ENCODE measurements at places on chromosomes 7 and 10.

- peak; percentile 9 for DNase-seq
These were observed 509.2 kb downstream of the TCERG1L start for GRCh38 chr10:130802301-130802700.

- no peak for DNase-seq
These were observed 3.8 kb downstream of the AGAP3 start for GRCh38 chr7:151089893-151090730.

GRCh38 chr10:113953505-113954272 is 90.0 kb upstream of the ADRB1 start:
- no peak for DNase-seq

DNA sequence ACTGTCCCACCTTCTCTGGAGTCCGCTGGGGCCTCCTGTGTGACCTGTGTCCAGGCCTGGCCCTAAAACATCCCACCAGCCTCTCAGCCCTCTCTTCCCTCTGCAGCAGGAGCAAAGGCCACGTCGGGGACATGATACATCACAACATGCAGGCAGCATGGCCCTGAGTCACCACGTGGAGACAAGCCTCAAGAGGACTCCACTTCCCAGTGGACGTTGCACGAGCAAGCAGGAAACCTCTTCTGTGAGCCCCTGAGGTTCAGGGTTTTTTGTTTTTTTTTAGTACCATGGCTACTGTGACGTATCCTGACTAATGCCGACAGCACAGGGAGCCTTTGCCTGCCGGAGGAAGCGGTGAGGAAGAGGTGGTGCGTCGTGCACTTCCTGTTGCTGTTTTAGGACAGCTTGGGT is 165.9 kb downstream of the DNAJB6 start:
- peak; percentile 84 for DNase-seq

DNA sequence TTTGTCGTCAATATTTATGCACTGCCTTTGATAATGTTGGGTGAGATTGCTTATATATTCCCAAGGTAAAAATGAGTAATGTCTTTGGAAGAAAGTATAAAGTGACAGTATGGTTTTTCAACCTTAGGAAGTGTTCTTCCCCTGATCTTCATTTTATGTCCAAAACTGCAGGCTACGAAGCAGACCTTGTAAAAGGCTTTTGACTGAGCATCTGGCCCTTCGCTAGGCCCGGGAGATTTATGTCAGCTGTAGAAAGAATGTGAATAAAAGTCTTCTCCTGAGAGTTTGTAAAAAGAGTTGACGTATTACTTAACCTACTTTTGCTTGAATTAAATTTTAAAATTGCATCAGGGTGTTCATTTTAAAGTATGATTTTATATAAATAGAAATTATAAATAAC is 116.8 kb downstream of the CPED1 start:
- DNase-seq = no peak

DNA sequence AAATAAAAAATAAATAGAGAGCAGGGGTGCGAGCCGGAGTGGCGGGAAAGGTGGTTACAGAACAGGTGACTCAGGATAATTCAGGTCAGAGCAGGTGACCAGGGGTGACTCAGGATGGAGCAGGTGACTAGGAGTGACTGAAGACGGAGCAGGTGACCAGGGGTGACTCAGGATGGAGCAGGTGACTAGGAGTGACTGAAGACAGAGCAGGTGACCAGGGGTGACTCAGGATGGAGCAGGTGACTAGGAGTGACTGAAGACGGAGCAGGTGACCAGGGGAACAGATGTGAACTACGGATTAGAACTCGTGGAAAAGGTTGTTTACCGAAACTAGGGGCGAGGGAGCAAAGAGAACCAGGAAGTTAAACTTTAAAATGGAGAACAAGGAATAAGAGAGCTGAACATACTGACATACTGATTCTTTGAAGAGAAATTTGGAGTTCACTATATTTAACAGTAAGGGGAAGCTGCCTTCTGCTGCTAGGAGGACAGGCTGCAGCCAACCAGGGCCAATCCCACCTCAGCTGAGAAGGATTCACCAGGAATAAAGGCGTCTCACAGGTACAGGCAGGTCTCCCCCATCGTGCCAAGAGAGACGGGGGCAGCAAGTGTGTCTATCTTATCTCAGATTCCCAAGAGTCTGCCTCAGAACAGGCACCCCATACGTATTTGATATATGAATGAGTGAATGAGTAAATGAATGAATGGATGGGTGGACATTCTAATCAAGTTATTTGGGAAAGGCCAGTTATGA is 101.3 kb downstream of the CPXM2 start:
- no peak for DNase-seq

GRCh38 chr10:31210190-31210589 is 108.8 kb upstream of the ZEB1 start:
- no peak for DNase-seq

DNA sequence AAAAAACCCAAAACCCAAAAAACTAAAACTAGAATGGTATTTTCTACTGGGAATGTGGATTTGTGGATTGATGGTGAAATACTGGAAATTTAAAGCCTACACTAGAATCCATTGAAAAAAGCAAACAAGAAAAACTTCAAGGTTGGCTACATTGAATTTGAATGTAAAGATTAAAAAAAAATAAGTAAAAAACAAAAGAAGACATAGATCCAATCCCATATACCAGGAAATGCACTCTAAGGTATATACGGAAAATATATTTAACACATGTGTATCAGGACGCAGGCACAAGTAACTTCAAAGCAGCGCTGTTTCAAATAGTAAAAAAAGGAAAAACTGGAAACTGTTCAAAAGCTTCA is 754 bp upstream of the BBS9 start:
- DNase-seq = no peak

DNA sequence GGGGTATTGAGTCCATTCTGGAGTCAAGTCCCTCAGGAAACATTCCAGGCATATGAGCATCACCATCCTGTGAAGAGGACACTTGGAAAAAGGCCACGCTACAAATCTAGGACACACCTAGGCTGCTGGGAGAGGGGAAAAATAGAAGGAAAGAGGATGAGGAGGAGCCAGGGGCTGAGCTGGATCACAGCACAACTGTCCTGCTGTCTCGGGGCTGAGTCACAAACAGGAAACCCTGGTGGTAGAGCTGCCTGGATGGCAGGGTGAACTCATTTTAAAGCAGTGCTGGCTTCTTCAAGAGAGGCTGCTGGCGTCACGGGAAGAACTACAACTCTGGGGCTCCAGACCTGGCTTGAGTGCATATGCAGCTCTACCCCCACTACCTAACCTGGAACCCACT is 151.5 kb downstream of the RNF216 start:
- peak; percentile 76 for DNase-seq

GRCh38 chr7:79912213-79912633 is 222.4 kb upstream of the GNAI1 start:
- DNase-seq = no peak

GRCh38 chr7:12716134-12716681 is 28.8 kb downstream of the ARL4A start:
- no peak for DNase-seq

DNA sequence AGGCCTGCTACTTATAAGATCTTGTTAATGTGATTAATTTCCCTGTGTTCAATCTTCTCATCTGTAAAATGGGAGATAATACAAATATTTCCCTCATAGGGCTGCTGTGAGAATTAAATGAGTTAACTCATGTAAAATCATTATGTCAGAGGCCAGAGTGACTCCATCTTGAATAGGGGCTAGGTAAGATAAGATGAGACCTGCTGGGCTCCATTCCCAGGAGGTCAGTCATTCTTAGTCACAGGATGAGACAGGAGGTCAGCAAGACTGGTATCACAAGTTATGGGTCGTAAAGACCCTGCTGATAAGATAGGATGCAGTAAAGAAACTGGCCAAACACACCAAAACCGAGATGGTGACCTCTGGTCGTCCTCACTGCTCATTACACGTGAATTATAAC is 200.7 kb downstream of the CYP26A1 start:
- DNase-seq = no peak

GRCh38 chr7:1100386-1100785 is 12.5 kb downstream of the GPER1 start:
- DNase-seq = no peak

DNA sequence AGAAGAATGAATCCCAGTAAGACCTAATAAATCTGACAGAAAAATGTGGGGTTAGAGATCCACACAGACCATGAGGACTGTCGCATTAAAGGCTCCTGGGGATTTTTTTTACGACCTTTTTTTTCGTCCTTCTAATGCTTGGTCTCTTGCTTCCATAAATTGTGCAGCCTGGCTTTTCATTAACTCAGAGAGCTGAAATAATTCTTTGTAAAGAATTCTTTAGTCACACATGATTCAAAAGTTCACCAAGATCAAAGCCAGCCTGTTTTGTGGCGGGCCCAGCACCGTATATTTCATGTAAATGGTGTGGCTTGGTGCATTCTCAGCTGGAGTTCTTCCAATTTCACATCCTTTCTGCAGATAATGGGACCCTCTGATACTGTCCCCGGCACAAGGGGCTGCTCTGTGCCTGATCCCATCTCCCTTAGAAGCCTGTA is 206.6 kb upstream of the BMPER start:
- no peak for DNase-seq

DNA sequence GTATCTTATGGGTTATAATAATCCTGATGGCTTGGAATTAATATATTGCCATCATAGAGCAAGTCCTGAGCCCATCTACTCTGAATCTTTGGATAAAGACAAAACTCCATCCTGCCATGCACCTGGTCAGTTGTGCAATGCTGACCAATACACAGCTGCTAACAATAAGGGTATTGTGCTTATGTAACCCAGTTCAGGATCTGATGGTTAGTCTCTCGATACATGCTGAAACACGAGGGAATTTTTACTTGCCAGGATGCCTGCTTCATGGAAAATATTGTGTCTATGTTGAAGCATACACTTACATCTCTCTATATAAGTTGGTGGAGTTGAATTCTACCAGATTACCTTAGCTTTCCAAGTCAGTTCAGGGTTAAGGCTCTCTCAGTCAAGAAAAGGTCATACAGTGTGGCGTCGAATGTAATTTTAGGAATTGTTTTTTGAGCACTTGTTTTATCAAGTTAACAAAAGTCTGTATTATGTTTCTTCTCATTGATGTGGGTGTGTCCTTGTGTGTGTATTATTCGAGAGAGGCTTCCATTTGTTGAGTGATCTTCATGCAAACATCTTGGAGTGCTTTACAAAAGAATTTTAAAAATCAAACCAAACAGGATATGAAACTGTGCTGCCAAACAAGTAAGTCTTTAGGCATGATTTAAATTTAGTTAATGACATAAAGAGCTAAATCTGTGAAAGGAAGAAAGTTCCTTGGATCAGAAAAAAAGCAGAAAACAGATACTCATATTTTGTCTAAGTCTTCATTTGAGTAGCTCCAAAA is 449.1 kb downstream of the SUGCT start:
- no peak for DNase-seq

DNA sequence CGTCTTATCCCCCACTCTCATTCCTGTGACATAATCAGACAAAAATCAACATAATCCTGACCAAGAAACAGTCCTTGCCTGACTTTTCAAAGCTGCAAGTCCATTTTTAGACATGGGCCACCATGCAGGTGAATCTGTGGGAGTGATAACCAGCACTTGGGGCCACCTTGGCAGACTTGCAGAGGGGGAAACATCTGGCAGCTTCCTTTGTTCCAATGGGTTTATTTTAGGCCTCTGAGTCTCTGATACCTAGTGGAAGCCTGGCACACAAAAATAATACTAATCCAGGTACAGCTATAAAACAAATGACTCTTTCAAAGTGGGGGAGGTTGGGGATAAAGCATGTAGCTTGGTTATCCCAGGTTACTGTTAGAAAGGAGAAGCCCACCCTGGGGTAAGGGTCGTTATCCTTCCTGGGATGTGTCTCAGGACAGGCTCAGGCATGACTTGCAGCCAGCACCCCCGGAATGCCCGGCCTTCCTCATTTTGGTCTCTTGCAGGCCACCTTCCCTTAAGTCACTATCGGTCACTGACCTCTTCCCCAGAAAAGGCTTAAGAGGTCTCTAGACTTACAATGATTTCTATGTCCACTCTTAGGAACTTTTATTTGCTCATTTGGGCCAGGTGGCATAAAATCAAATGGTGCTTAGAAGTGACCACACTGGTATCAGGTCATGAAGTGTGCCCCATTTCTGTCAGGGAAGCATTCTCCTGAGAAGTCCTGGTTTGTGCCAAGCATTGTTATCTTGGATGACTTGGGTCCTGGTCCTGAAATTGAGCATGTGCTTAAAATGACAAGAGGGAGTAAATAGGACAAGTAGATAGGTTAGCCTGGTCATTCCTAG is 37.6 kb downstream of the EEPD1 start:
- DNase-seq = no peak

GRCh38 chr7:128227271-128227670 is 13.8 kb upstream of the LEP start:
- no peak for DNase-seq

DNA sequence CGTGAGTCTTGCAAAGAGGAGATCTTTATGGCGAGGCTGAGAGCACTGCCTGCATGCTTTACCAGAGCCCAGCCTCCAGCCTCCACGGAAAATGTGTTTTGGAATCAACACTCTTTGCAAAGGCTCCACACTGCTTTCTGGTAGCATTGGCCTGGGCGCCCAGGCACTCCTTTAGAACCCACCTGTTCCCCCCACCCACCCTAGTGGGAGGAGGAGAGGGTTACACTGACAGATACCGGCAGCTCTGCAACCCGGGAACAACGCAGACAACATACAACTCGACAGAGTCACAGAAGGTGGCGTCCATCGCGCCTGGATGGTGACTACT is 5.5 kb upstream of the MNX1 start:
- DNase-seq = no peak

DNA sequence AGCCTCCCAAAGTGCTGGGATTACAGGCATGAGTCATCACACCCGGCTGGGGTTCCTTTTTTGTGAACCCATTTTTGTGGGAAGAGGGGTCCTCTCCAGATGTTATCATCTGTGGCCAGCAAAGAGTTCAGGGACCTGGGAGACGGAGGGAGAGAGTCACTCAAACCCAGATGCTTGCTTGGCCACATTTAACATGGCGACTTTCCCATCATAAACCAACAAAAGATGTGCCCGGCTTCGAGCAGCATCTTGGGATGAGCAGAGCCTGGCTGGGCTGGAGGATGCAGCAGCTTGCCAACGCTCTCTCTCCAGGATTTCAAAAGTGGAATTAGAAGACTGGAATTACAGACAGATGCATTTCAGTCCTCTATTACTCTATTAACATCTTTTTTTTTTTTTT is 19.1 kb upstream of the HABP2 start:
- no peak for DNase-seq

GRCh38 chr10:124701038-124701365 is 43.2 kb downstream of the FAM53B start:
- DNase-seq = no peak

DNA sequence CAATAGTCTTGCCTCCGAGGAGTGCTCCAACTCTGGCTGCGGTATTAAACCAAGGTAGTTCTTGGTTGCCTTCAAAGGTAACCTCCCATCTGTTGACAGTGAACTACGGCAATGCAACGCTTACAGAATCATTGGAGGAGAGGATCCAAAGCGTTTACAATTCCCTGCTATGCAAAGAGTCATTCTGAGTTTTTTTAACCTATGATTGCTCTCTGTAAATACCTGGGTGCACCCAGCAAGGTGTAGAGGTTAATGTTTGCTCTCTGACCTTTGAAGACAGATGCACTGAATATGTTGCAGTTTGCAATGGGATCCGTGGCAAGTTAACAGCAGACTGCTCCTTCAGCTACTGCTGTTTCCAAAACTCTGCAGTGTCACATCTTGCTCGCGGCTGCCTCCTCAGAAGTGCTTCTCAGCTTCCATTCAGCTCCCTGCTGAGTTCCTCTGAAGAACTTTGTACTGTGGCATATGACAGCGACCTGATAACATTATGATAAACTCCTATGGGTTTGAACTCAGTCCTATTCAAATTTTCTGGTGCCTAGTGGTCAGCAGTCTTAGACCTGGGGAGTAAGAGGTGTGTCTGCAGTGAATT is 29.0 kb downstream of the KIAA1217 start:
- DNase-seq = no peak

- DNase-seq = no peak
These were observed 293.3 kb downstream of the TWIST1 start for GRCh38 chr7:18824157-18824556.

Measured in activated effector memory CD4-positive, alpha-beta T cell treated with anti-CD3 and anti-CD28 coated beads, Interleukin-2, amount 50 U/mL, for 16 hours (primary cell).